ENCODE measurements at places on chromosomes 7 and 10.

DNA sequence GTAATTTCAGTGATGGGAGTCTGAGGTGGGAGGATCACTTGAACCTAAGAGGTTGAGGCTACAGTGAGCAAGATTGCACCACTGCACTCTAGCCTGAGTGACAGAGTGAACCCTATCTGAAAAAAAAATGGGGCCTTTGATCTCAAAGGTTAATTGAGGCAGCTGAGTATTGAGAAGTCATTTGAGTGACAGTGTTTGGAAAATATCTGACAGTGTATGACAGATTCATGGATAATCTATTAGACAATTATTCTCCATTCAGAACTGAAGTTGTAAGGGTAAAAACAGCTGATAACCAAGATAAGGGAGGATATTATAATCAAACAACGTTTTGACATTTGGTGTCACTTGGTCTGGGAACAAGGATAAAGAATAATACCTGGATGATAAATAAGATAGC is 50.9 kb upstream of the CD36 start:
- no peak for DNase-seq

DNA sequence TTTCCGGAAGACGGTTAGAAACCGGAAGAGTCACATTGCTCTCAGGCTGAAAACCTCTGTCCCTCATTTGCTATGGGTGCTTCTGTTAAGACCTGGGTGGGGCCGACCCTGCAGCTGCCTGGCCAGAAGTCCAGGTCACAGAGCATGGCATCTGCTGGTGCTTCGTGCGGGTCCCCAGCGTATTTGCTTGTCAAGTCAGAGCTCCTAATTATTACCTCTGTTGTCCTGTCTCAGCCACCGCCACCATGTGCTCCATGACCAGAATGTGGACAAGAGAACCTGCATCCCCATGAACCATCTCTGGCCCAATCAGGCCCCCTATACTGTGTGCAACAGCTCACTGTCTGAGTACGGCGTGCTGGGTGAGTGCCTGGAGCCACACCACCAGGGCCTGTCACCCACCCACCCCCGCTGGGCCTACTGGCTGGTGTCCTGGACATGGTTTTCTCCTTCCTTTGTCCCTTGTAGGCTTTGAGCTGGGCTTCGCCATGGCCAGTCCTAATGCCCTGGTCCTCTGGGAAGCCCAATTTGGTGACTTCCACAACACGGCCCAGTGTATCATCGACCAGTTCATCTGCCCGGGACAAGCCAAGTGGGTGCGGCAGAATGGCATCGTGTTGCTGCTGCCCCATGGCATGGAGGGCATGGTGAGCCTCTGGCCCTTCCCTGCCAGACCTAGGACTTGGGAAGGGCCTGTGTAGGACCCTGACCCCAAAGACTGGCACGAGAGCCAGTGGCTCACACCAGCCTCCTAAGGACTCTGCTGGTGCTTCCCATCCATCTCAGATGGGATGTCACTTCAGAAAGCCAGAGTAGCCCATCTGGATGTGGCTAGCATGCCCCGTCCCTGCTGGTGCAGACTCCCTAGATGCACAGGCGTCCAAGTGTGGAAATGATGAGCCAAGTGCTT is 51.3 kb upstream of the ZMIZ2 start:
- no peak for DNase-seq

- DNase-seq, result no peak
Measured at GRCh38 chr10:92382631-92383030, 91.7 kb downstream of the MARCHF5 start.

DNA sequence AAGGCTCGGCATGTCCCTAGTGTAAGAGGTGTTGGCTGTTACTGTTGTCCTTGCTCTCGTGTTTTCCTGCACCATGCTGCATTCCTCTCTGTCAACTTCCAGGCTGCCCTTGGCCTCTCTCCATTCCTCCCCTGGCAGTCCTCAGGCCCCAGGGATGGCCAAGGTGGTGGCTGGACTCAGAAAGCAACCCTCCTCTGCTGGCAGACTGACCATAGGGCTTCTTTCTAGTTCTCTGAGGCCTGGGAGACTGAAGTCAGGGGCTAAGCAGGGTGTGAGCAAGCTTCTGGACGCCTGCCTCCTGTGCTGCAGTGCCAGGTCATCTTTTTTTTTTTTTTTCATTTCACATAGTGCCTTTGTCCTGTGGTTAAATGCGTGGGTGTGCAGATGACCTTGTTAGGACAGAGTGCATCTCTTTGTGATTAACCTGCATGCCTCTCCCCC is 72.0 kb downstream of the GOLGA7B start:
- no peak for DNase-seq

DNA sequence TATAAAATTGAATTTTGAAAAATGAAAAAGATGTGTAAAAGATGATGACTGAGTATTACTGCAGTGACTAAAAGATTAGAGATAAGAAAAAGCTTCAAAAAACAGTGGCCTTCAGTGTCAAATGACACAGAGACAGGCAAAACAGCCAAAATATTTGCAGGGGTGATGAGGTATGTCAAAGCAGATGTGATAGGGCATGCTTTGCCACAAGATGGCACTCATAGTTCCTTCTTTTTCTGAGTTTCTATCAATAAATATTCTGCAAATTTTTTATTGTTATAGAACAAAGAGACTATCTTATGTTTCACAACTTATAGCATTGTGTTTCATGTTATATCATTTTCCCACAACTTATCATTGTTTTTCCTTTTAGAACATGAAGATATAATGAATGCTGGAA is 344.1 kb upstream of the HPS1 start:
- no peak for DNase-seq
